CD4-positive, alpha-beta T cell treated with Interleukin-2 at 100 ng/mL for 4 hours (primary cell): ENCODE measurements at places on chromosomes 4 and X.

GRCh38 chr4:38674258-38675144, 10.5 kb downstream of the KLF3 start:
- DNase-seq: no peak

GRCh38 chr4:7759216-7759615, 180.4 kb downstream of the AFAP1 start:
- DNase-seq: peak; percentile 80

DNA sequence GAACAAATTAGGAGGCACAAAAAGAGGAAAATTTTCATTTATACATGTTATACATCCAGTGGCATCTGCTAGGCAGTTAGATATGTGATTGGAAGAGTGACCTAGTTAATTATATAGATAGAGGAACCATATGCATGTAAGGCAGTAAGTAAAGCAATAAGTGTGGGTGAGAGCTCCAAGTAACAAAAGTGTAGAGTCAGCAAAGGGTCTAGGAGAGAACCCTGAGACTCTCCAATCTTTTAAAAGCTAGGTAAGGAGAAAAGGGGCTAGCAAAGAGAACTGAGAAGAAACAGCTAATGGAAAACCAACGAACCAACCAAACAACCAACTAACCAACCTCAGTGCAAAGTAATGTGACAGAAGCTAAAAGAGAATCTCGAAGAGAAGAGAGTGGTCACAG, 3.8 kb upstream of the CFAP299 start:
- no peak for DNase-seq

DNA sequence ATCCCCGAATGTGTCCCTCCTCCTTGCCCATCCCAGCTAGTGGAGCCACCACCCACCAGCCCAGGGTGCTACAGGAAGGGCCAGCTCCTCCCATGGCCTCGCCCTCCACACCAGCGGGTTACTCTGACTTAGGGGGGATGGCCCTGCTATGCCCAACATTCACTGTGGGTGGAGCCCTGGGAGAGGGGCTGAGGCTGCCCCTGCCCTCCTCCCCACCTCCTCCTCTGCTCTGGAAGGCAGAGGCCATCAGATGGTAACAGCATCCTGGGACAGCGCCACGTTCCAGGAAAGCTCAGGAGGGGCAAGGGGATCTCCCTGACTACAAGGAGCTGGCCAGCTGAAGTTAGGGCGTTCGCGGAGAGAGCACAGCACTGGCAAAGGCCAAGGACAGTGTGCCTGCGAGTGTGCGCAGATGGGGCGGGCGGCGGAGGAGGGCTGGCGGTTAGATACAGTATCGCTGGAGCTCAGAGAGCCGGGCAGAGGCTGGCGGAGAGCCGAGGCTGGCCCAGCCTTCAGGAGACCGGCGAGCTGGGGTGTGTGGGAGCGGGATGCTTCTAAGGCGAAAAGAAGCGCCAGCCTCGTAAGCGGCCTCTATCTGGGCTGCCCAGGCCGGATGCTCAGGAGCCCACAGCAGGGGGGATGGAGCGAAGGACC, 1.5 kb downstream of the JAKMIP1 start:
- peak; percentile 29 for DNase-seq
